ENCODE measurements at places on chromosomes 3 and 15. TPM values are rescaled to one million over a fixed set of nuclear protein-coding genes. Genes with fewer than 3 reads are reported as not detected.

Gene ABCC5
- polyA plus RNA-seq, result 36.9 TPM

DNA sequence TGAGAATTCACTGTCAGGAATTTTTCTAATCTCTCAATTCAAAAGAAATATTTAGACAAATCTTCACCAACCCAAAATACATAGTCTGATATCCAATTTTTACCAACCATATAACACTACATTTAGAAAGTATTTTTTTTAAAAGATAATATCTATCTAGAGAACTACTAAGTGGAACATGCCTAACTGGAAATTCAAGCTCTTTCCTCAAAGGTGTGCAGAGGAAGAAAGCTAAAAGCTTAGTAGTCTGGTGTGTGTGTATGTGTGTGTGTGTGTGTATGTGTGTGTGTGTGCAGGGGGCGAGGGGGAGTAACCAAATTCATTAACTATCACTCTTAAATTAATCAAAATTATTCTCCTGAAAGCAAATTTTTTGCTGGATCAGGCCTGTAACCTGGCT, 797.3 kb downstream of the NAALADL2 start:
- no peak for DNase-seq

GRCh38 chr3:12856626-12857025, 15.3 kb upstream of the RPL32 start:
- no peak for DNase-seq

DNA sequence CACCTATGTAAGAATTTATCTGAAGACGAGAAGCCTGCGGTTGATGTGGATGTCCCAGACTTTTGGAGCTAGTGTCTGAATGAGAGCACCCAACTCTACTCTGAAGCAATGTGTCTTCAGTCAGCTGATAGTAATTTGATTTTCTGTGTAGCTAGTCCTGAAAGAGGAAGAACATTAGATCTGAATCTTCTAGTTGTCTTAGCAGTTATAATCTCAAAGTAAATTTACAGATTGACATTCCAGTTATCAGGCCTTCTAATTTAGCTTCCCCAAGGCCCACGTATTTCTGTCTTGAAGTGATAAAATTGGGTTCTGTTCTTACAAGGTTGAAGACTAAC, 1.5 kb downstream of the TCAIM start:
- DNase-seq, result no peak

DNA sequence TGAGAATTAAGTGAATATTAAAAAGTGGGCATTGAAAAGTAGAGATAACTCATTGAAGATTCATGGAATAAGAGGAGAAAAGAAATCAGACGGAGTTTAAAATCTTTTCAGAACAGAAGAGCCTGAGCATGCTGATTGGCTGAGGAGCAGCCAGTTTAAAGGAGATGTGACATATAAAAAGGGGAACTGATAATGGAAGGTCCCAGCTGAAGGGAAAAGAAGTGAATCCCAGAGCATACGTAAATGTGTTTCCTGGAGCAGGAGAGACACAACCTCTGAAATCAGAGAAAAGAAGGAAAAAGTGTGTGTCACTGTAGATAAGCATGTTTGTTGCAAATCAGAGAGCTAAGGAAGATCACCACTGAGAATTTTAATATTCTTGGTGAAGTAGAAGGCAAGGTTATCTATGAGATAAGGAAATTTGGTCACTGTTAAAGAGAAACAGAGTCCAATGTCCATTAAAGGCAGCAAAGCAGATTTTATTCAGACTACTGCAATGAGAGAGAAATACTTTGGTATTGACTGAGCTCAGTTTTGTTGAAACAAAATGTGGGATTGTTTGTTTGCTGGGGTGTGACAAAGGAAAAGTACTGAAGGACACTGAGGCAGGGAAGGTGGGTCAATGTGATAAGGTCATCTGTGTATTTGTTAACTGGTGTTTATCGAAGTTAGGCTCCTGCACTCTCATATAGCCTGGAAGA, 84.6 kb upstream of the WDR72 start:
- DNase-seq, result no peak

GRCh38 chr3:16515885-16516420, 2.5 kb upstream of the RFTN1 start:
- DNase-seq, result no peak
